ENCODE measurements at places on chromosomes 3 and 15. TPM values are rescaled to one million over a fixed set of nuclear protein-coding genes. Genes with fewer than 3 reads are reported as not detected.

- DNase-seq: no peak
These were observed 4.9 kb upstream of the BTLA start for GRCh38 chr3:112504123-112504522.

GRCh38 chr15:79769933-79770759, 126.7 kb downstream of the MTHFS start:
- no peak for DNase-seq

- no peak for DNase-seq
These were observed 215.2 kb upstream of the BCHE start for GRCh38 chr3:166052440-166052839.

- no peak for DNase-seq
These were observed 228.5 kb upstream of the MME start for GRCh38 chr3:154851644-154852043.

- DNase-seq: no peak
These were observed 14.7 kb downstream of the SLC6A1 start for GRCh38 chr3:11006986-11007933.

GRCh38 chr15:31485911-31486461, 159.4 kb downstream of the KLF13 start:
- no peak for DNase-seq

DNA sequence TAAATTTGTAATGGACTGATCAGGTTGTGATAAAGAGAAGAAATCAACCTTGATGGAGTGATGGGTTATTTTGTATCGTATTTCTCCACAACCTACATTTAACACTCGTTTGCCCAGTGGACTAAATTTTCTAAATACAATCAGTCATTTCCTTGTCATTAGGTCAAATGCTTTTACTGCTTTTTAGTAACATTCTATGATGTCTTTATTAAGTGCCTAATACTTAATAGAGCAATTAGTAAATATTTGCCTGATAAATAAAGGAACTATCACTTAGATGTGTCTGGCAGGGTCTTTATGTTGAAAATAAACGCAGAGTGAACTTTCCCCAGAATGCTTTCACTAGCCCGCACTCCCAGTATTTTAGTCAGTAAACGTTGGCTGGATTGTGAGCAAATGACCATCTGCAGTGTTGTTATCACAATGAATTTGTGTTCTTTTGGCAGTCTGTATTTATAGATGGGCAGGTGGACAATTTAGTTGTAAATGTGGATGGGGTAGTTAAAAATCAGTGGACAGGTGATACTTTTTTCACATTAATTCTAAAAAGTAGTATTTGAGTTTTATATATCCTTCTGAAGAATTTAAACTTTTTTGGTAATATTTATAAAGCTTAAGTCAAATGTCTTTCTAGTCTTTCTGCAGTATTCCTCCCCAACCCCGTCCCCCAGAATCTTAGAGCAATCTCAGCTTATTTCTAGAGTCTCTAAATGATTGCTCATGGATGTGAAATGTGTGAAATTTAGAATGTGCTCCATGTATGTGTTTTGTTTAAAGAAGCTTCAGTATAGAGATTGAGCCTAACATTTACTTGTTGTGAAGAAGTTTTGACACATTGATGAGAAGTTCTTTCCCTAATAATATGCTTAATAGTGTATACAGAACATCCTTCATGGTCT, 4.9 kb downstream of the USP3 start:
- DNase-seq: no peak

- no peak for DNase-seq
These were observed 136.6 kb downstream of the DUT start for GRCh38 chr15:48467801-48468200.

GRCh38 chr3:177320765-177321247, 123.5 kb upstream of the TBL1XR1 start:
- DNase-seq: no peak

DNA sequence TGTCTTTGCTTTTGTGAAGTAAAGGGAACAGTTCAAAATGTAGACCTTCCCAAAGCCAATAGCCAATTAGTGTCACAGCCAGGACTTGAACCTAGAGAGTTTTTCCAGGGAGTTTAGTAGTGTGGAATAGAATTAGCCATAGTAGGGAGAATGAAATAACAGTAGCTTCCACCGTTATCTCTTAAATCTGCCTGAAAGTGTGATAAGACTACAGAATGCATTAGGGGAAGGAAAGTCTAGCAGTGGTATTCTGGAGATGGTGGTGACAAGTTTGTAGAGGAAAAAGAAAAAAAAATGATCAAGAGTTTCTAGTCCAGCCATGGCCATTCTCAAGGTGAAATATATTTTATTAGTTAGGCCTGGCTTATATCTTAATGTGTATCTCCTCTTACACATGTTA, 13.8 kb downstream of the ATP11B start:
- DNase-seq: no peak

GRCh38 chr3:196650740-196651311, 11.3 kb downstream of the NRROS start:
- peak; percentile 98 for DNase-seq

DNA sequence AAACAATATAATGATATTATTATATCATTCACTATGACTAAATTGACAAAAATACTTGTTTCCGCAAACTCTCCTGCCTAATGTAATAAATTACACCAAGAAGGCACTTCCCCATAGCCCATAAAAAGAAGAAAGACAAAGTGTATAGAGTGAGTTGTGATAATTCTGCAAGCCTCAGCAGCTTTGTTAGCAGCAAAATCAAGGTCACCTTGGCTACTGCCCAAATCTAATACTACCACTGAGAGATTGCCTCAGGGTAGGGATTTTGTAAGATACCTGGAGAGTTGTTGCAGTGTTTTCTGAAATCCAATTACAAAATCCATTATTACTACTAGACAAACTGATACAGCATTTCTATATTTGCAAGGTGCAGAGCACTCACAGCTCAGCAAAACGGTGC, 503.5 kb downstream of the FGF12 start:
- no peak for DNase-seq

GRCh38 chr3:17310983-17311382, 426.2 kb downstream of the PLCL2 start:
- no peak for DNase-seq

GRCh38 chr3:14680716-14681115, 5.8 kb downstream of the C3orf20 start:
- DNase-seq: peak; percentile 56

GRCh38 chr3:45154641-45155147, 8.5 kb upstream of the CDCP1 start:
- DNase-seq: peak; percentile 74

GRCh38 chr15:62109982-62110851, 43.4 kb downstream of the C2CD4A start:
- DNase-seq: peak; percentile 58

- DNase-seq: no peak
These were observed 184.3 kb upstream of the LINGO1 start for GRCh38 chr15:77816983-77817382.

DNA sequence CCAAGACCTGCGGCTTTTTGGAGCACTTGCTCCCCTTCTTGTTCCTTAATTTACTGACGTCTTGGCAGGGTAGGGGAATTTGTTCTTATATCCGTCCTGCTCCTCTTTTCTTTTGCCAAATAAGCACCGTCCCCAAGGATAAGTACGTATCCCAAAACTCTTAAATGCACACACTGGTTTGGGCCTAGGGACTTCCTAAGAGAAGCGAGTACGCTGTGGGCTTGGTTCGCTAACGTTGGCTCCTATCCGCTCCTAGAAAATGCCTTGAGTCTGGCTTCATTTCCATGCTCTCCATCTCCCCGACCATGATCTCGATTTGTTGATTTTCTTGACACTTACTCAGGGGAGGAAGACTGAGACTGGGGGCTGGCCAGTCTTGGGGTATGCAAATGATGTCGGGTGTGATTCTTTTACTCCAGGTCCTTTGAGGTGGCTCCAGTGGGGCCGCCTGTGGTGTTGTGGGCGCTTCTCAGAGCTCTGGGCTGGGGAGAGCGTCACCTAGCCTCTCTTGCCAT, 1.3 kb downstream of the MYRIP start:
- DNase-seq: no peak

DNA sequence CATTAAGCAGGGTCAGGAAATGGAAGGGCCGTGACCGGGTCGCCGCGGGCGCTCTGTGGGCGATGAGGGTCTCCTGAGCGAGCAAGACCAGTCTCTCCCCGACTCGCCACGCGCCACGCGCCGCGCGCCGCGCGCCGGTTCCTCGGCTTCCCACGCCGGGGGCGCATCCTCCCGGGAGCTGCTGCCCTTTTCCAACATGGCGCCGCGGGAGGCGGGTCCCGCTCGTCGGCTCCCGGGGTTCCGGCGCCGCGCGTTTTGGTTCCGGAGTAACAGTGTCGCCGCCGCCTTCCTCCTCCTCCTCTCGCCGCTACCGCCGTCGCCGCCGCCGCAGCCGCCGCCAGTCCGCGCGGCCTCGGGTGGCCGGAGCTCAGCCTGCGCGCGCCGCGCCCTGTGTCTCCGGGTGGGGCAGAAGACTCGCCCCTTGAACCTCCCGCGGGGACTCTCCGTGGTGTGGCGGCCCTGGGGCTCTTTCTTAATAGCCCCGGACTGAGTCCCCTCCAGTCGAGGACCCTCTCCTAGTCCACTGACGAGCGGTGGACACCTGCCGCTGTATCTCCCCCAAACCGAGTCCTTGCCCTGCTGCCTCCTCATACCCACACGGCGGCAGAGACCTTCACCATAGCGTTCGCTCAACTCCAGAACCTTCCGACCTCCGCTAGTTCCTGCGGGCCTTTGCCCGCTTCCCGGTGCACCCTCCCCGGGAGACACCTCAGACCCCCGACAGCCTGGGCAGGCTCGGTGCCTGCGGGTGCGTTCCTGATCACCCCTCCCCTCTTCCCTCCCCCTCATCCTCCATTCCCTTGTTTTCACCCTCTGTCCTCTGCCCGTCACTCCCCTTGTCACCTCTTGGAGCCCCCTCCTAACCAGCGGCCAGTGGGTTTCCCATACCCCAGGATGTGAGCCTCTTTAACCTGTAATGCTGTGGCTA, at the start of gene MAP2K5:
Gene MAP2K5 (plus strand): TSS at position 284 of the 928 bp plus-strand sequence. CDS start 633 bp downstream, at position 917.
- peak; percentile 79 for DNase-seq

- DNase-seq: no peak
These were observed 58.8 kb downstream of the ADAM10 start for GRCh38 chr15:58690703-58691102.

- DNase-seq: no peak
These were observed 12.5 kb downstream of the P2RY14 start for GRCh38 chr3:151265866-151266265.

DNA sequence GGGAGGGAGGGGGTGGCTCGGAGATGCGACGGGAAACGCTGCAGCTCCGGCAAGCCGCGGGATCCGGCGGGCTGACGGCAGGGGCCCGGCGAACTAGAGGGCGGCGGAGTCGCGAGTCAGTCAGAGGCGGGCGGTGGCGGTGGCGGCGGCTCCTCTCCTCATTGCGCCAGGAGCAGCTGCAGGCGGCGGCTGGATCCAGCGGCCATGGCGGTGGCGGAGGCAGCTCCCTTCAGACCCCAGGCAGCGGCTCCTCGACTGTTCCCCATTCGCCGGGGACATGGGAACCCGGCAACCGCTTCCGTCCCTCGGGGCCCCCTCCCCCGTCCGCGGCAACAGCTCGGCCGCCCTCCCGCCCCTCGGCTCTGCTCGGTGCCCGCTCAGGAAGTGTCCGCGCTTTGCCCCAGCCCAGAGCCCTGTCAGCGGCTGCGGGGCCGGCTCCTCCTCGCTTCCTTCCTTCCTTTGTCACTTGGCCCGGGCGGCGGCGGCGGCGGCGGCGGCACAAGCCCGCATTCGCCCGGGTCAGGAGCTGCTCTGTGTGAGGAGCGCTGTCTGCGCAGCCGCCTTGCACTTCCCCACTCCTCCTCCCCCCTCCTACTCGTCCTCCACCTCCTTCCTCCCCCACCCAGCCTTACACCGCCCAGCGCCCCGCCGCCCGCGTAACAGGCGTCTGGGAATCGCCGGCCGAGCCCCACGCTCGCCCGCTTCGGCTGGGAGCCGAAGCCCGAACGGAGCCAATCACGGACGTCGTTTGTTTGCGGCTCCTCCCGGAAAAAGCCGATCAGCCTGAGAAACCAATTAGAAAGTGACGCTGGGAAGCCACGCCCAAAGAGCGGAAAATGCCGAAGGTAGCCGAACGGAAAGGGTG, at the start of gene GSK3B:
Gene GSK3B (minus strand): TSS at position 537 of the 865 bp plus-strand sequence. CDS start 1,013 bp downstream, outside the sequence.
- DNase-seq: no peak

DNA sequence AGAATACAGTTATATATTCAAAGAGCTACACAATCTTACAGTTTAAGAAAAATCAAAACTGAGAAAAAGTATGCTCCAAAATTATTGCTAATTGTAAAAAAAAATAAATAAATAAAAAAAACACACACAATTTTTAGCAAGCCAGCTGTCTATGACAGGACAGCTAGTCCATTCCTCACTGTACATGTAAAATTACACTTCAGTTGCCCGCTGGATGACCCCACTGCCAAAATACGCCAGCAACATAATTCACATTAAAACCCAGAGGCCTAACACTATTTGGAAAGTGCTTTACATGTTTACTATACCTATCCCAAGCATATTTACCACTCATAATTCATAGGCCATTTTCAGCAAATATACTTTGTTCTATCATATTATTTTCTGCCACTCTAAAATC, 5.8 kb downstream of the MYO9A start:
- DNase-seq: no peak

DNA sequence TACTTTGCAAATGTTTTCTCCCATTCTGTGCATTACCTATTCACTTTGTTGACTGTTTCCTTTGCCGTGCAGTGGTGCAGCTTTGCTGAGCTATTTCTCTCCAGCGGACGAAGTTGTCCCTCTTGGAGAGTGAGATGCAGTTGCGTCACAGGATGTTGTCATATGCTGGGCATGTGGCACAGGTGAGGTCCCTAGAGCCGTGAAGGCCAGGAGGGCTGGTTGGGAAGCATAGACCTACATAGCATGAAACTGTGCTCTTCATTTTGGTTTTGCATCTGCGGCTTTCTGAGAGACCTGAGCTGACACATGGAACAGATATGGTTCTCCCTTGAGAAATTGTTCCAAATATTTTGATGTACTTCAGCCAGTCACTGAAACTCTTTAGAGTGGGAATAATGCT, 108.5 kb downstream of the CACNA1D start:
- no peak for DNase-seq

The DPPA2 gene
- total RNA-seq: not detected

The ILDR1 gene
- total RNA-seq: not detected

The NUP210 gene
- total RNA-seq: 0.24 TPM

The ISLR2 gene
- 1.8 TPM for total RNA-seq

The RYR3 gene
- under 0.01 TPM for total RNA-seq

The THRB gene
- total RNA-seq: 0.98 TPM
